Daoy (cell line): ENCODE measurements at places on chromosomes 2 and 18. TPM values are rescaled to one million over a fixed set of nuclear protein-coding genes. Genes with fewer than 3 reads are reported as not detected.

Gene TMEM150A
- 0.65 and 4.0 TPM in 2 replicates for total RNA-seq

Gene DTNA
- total RNA-seq, result 12.1 and 14.3 TPM in 2 replicates

- no peak for DNase-seq
Observed at GRCh38 chr2:220550995-220551700, 923.7 kb downstream of the SLC4A3 start.

DNA sequence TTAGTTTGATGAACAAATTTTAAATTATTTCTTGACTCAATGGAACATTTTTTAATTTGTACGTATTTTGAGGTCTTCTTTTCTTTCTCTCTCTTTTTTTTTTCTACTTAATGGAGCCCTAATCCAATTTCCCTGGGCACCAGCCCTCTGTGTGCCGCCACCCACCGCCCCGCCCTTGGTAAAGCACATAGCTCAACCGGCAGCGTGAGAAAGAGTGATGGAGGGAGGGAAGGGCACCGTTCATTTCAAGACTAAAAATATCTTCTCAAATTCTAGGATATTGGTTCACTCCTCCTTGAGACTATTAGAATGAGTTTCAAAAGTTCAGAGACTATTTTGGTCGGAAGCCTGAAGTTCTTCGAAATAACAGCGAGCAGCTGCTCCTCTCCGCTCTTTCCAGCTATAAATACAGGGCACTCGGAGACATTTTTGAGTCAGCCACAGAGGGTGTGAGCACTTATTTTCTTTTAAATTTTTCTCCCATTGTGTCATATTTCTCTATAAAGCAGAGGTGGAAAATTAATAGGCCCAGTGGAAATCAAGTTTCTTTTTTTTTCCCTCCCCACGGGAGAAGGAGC is 731.7 kb upstream of the ID2 start:
- DNase-seq, result no peak

- DNase-seq, result no peak
Observed at GRCh38 chr18:44602380-44602779, 78.3 kb upstream of the SETBP1 start.

- DNase-seq, result no peak
Observed at GRCh38 chr2:95008306-95008705, 17.2 kb upstream of the MAL start.

DNA sequence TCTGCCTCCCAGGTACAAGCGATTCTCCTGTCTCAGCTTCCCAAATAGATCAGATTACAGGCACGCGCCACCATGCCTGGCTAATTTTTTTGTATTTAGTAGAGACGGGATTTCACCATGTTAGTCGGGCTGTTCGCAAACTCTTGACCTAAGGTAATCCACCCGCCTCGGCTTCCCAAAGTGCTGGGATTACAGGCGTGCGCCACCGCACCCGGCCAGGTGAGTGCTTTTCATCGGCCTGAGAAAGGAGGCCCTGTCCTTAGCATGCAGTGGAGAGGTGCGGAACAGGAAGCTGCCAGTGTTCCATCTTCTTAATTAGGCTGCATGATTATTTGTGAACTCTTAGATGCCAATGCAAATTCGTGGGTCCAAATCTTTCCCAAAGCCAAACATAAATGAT is 125.7 kb upstream of the THSD7B start:
- no peak for DNase-seq

- peak; percentile 32 for DNase-seq
Observed at GRCh38 chr2:109020217-109020637, 31.2 kb upstream of the EDAR start.

DNA sequence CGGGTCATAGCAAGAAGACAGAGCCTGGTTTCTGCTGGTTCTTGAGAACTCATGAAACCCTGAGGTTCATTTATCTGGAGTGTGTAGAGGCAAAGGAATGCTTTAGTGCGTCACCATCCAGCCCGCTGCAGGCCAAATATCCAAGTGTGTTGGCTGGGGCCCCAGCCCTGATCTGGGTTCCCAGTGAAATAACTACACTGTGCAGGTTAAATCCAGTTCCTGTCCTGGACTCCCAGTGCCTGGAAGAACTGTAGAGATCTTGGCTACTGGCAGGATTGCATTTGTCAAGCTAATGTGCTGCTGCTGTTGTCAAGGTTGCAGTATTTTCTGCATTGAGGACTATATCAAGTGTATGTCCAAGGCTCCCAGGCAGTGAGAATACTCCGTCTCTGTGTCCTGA is 89.9 kb downstream of the MAPK4 start:
- peak; percentile 50 for DNase-seq

- DNase-seq, result no peak
Observed at GRCh38 chr2:106183101-106183696, 10.9 kb downstream of the UXS1 start.

DNA sequence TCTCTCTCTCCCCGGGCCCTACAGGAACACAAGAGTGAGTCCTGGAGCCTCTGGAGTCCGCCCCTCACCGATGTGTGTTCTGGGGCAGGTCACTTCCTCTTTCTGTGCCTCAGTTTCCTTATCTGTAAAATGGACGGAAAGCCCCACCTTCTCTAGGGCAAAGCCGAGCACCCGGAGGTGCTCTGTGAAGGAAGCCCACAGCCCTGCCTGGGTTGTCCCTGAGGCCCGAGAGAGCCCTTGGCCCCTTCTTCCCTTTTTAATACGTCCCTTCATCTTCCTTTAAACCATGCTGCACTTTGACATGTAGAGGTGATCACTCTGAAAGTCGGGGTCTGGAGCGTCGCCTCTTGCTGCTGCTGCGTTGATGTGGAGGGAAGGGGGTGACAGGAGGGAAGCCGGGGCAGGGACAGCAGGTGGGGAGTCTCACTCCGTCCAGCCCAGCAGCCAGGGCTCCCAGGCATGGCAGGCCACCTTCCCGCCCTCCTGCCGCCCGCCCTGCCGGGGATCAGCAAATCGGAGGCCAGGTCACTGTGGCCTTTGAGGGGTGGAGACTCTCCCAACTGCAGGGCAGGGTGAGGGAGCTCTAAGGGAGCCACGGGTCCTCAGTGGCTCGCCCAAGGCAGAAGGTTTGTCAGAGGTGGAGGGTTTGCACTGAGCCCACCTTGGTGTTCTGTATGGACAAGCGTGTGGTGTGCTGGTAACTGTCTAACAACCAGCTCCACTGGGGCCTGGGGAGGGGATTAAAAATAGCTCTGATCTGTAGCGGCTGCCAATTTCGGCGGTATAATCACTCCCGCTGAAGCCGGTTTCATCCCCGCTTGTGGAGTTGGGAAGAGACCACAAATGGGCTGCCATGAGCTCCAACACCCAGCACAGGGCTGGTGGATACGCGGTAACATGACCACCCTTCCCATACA is 135.9 kb upstream of the ID2 start:
- DNase-seq, result no peak

GRCh38 chr18:48297139-48297538 is 112.0 kb downstream of the ZBTB7C start:
- DNase-seq, result no peak

DNA sequence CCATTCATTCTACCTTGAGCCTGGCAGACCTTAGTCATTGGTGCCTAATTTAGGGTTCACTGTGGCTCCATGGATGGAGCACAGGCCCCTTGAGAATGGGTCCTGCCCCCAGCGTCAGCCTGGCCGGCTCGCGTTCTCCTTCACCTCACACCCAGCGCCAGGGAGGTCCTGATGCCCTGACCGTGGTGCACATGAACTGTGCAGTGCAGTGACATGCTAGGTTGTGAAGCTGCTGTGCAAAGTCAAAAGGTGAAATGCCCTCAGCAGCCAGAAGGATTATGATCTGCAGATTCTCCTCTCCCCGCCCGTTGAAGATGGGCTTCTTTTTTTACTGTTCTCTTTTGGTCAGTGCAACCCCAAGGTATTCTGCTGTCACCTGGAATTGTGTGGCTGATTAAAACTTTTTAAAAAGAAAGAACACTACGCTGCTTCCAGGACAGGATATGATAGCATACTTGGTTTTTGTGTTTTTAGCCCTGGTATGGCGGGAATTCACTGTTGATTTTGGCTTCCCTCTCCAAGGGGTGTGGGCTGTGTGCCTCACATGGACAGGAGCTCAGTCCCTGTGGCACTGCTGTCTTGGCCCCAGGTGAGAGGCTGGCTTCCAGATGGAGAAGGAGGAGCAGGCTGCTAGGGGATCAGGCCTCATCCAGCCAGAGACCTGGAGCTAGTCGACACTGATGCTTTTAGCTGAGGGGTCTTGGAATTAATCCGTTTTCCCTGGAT is 49.4 kb upstream of the MCFD2 start:
- peak; percentile 73 for DNase-seq

GRCh38 chr2:188601927-188602326 is 310.3 kb downstream of the GULP1 start:
- DNase-seq, result no peak

DNA sequence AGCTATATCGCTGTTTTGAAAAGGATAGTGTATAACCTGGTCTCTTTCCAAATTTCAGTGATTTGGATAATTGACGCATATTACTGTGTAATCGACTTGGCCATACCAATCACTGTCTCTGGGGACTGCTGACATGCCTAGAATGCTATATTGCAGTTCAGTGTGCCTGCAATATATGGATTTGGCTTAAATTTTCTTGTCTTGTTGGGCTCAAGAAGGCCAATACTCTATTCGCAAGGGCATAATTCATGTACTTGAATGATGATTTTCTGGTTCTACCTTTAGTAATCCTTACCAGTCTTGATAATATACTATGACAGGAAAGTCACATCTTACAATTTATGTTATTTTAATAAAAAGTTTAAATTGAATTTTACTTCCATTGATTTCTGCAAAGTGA is 21.7 kb upstream of the THUMPD2 start:
- DNase-seq, result no peak

GRCh38 chr2:69724540-69725159 is 17.3 kb upstream of the ANXA4 start:
- DNase-seq, result peak; percentile 79

DNA sequence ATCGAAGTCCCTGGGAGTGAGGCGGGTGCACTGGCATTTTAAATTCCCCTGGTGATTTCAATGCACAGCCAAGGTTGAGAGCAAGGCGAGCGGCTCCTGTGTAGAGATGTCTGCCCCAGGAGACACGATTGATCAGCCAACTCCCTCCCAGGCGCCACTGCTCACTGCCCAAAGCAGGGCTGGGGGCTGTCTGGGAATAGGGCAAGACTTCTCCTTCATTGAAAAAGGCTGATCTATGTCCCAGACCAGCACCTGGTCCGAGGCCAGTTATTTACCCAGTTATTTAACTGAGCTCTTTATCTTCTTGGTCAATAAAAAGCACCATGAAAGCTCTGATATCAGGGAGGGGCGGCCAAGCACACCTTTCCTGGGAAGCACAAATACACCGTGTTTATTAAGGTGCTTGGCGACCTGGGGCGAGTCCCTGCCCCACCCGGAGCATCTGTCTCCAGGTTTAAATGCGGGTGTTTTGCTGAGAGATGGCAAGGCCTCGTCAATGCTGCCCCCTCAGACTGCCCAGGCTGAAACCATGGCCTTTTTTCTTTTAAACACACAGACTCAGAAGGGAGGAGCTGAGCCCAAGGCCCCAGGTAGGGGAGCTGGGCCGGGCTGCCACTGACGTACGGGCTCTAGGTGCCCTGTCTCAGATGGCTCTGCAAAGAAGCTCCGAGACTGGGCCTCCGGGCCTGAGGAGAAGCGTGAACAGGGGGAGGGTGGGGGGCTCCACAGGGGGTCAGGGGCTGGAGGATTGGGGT is 73.9 kb upstream of the HPCAL1 start:
- DNase-seq, result no peak

- DNase-seq, result no peak
Observed at GRCh38 chr2:163662141-163662780, 73.5 kb downstream of the FIGN start.

- DNase-seq, result no peak
Observed at GRCh38 chr18:8277270-8277669, 332.0 kb upstream of the RAB12 start.

DNA sequence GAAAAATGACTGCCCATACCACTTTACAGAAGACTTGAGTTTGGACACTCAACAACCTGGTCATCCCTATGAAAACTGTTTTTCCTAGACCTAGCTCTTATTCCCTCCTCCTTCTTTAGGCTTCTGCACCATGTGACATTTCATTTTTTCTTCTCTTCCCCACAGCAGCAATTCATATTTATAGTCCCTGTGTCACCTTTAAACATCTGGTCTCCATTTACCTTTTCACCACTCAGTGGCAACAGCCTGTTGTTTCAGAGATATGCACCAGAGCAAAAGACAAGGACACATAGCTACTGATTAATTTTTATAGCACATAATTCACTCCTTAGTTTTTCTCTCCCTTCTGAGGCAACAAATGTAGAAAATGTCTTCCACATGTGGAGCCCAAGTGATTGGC is 118.7 kb downstream of the RIT2 start:
- no peak for DNase-seq

DNA sequence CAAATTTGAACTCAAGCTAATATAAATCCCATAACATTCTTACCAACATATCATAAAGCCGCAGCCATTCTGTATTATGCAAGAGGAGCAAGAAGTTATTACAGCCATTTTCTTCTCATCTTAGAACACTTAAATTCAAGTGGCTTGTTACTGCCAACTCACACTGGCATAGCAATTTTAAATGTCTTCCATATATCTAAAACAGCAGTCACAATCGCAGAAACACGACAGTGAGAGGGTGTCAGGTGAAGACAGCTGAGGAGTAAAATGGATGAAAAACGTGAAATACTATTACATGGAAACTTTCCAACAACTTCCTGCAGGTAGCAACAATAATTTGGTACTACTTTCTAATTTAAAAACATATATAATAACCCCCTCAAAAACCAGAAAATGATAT is 17.9 kb downstream of the PPP3R1 start:
- DNase-seq, result no peak

DNA sequence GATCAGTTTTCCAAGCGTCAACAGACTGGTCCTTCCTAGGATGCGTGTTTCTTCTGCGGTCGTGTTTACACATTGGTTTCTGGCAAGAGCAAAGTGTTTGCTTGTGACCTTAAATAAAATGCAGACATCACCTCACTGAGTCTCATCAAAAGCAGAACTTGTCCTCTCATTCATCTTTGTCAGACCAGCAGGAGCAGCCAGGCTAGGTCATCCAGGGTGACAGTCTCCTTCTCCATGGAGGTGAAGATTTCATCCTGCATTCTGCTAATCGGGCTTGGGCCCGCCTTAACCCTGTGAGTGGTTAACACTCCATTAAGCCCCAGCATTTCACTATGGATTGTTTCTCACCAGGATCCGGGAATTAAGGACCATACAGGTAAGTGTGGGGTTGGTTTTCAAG is 64.2 kb upstream of the PID1 start:
- no peak for DNase-seq

- no peak for DNase-seq
Observed at GRCh38 chr2:53793261-53793660, 6.4 kb downstream of the ERLEC1 start.

- no peak for DNase-seq
Observed at GRCh38 chr2:224938651-224939182, 103.6 kb downstream of the DOCK10 start.
